ENCODE measurements at places on chromosomes 11 and 22. TPM values are rescaled to one million over a fixed set of nuclear protein-coding genes. Genes with fewer than 3 reads are reported as not detected.

Gene TTLL12
- total RNA-seq: 21.0 TPM

Gene MYBPC3
- not detected for total RNA-seq

Gene EFCAB6
- total RNA-seq: 4.4 TPM

Gene BEST1
- total RNA-seq: 2.6 TPM

Gene RAB6A
- total RNA-seq: 54.5 TPM

Gene PDE3B
- total RNA-seq: 64.6 TPM

Gene TRAF6
- 9.2 TPM for total RNA-seq

Gene MS4A3
- total RNA-seq: not detected

Gene PPFIBP2
- 34.9 TPM for total RNA-seq

Gene CLTCL1
- 0.66 TPM for total RNA-seq

Gene BTG4
- total RNA-seq: not detected

Gene YWHAH
- 77.8 TPM for total RNA-seq

DNA sequence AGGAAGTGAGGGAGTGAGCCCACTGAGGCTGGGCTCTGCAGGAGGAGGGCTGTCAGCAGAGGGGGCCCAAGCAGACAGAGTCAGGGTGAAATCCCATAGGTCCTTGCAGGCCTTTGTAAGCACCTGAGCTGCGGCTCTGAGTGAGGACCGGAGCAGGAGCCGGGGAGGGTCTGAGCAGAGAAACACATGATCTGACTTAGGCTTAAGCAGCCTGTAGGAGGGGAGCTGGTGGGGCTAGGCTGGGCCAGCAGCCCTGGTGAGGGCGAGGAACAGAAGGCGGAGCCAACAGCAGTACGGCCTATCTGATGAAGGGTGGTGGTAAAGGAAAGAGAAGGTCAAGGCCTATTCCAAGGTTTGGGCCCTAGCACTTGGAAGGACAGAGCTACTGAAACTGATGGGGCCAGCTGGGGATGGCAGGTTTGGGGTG is 26.9 kb upstream of the CBX7 start:
- H3K36me3 ChIP-seq: no peaks in the 10 kb centered on the region
- H3K27me3 ChIP-seq: no peaks in the 10 kb centered on the region
- peaks cover 36% of the 10 kb centered on the region for H3K4me1 ChIP-seq
- no peak overlapping the region for H3K4me3 ChIP-seq

- peaks cover 70% of the 10 kb centered on the region for H3K4me1 ChIP-seq
- DNase-seq: peak; percentile 93
- H3K36me3 ChIP-seq: no peaks in the 10 kb centered on the region
- no peak overlapping the region for H3K4me3 ChIP-seq
- peak overlapping the region; percentile 88 for H3K27ac ChIP-seq
Observed at GRCh38 chr22:37501610-37502341, 15.6 kb upstream of the MFNG start.

DNA sequence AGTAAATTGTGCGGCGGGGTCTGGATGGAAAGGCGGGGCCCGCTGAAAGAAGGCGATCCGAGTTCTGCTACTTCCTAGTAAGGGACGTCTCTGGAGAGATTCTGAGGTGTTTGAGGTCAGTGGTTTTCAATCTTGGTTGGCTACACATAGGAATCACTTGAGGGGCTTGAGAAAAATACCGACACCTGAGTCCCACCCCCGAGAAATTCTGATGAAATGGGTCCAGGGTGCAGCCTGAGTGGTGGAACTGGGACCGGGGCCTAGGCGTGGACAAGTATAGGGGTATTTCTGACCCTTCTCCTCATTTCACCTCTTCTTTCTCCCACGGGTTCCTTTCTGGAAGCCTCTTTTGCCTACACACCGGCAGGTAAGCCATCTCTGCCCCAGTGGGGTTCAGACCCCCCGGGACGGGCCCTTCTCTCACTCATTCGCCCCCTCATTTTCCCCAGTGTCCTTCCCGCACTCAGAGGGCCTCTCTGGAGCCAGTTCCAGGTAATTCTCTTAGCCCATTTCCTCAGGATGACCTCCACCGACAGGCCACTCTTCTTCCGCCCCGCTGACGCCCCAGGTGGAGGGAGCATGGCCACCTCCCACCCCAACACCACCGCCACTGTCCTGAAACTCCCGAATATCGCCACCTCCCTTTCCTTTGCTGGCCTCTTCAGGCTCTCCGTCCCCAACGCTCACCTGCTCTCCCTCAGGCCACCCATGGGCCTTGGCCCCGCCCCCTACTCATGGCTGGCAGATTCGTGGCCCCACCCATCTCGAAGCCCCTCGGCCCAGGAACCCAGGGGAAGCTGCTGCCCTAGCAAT is 11.8 kb downstream of the ROBO3 start:
- no peak overlapping the region for H3K4me3 ChIP-seq
- H3K27ac ChIP-seq: peak overlapping the region; percentile 67
- no peaks in the 10 kb centered on the region for H3K36me3 ChIP-seq

GRCh38 chr11:111978028-111978771 is 41.1 kb downstream of the DIXDC1 start:
- no peaks in the 10 kb centered on the region for H3K36me3 ChIP-seq
- no peaks in the 10 kb centered on the region for H3K27me3 ChIP-seq
- peaks cover 23% of the 10 kb centered on the region for H3K4me1 ChIP-seq
- no peak overlapping the region for H3K4me3 ChIP-seq
- DNase-seq: peak; percentile 23

DNA sequence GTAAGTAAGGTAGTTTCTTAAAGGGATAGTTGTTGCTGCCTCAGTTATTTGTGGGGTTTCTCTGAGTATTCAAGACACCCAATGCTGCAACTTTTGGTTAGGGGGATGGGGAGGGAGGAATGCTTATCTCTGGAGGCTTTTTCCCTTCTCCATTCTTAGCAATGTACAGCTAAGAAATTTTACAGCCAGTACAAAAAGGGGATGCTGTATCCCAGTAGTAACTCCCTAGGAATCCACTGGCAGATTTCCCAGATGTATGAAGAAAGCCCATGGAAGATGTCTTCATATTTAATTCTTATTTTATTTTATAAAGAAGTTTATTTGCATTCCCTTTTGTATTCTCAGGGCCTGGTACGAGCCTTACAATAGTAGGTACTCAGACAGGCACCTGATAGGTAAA is 154.8 kb downstream of the ENTHD1 start:
- H3K4me3 ChIP-seq: no peak overlapping the region
- no peaks in the 10 kb centered on the region for H3K27me3 ChIP-seq
- H3K27ac ChIP-seq: no peak overlapping the region
- H3K4me1 ChIP-seq: no peaks in the 10 kb centered on the region
- DNase-seq: no peak

- peak; percentile 73 for DNase-seq
- peaks cover 13% of the 10 kb centered on the region for H3K4me1 ChIP-seq
- no peaks in the 10 kb centered on the region for H3K27me3 ChIP-seq
- H3K36me3 ChIP-seq: no peaks in the 10 kb centered on the region
- peak within 1 kb of the TSS; percentile 69 for H3K27ac ChIP-seq
Observed at GRCh38 chr11:122655527-122656072, at the start of gene UBASH3B. Gene UBASH3B, plus strand, starts transcription at chr11:122655722. Its CDS starts 328 bp downstream, at chr11:122656050.

GRCh38 chr11:2802389-2803185 is 83.0 kb downstream of the CDKN1C start:
- H3K27me3 ChIP-seq: no peaks in the 10 kb centered on the region
- no peak overlapping the region for H3K4me3 ChIP-seq
- no peaks in the 10 kb centered on the region for H3K36me3 ChIP-seq

DNA sequence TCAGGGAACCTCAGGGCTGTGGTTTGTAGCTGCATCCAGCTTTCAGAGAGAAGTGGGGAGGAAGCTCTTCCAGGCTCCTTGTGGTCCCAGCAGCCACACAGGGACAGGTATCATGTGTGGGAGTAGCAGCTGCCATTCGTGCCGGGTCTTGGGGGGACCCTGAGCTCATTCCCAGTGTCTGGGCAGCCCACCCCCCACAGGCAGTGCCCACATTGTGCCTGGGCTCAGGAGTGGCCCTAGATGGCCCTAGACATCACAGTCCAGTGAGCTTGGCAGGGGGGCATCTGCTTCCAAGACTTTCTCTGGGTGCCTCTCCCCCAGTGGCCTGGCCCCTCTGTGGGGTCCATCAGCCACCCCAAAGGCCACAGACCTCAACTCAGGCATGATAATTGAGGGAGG is 619.7 kb downstream of the BRD1 start:
- no peak overlapping the region for H3K4me3 ChIP-seq
- DNase-seq: peak; percentile 6
- H3K27me3 ChIP-seq: no peaks in the 10 kb centered on the region
- no peaks in the 10 kb centered on the region for H3K4me1 ChIP-seq

- H3K4me3 ChIP-seq: no peak overlapping the region
- H3K36me3 ChIP-seq: no peaks in the 10 kb centered on the region
- no peaks in the 10 kb centered on the region for H3K27me3 ChIP-seq
- H3K4me1 ChIP-seq: no peaks in the 10 kb centered on the region
- no peak for DNase-seq
Observed at GRCh38 chr11:91247009-91247735, 977.4 kb upstream of the FAT3 start.

DNA sequence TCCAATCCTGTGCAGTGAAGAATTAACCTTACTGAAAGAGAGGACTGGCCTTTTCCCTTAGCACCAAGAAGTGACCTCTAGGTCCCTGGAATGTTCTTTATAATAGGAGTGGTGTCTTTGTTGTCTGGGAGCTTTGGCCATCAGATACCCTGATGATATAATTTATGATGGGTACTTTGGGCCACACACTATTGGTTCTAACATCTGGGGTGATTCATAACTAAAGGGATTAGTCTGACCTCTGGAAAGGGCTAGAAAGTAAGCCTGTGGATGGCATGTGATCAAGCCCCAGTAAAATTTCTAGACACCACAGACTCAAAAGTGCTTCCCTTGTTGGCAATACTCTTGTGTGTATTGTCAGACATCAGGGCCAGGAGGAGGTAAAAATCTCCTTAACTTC is 891.2 kb downstream of the KCNA4 start:
- H3K4me1 ChIP-seq: no peaks in the 10 kb centered on the region
- no peak for DNase-seq
- H3K27ac ChIP-seq: no peak overlapping the region
- H3K4me3 ChIP-seq: no peak overlapping the region

GRCh38 chr22:49211176-49211575 is 616.5 kb downstream of the BRD1 start:
- DNase-seq: no peak
- H3K4me3 ChIP-seq: no peak overlapping the region
- H3K27ac ChIP-seq: no peak overlapping the region
- no peaks in the 10 kb centered on the region for H3K4me1 ChIP-seq
- no peaks in the 10 kb centered on the region for H3K27me3 ChIP-seq

GRCh38 chr22:30252411-30253204 is 6.0 kb upstream of the LIF start:
- no peaks in the 10 kb centered on the region for H3K27me3 ChIP-seq
- H3K4me1 ChIP-seq: peaks cover 22% of the 10 kb centered on the region
- H3K27ac ChIP-seq: peak overlapping the region; percentile 69
- DNase-seq: no peak
- H3K36me3 ChIP-seq: no peaks in the 10 kb centered on the region

- H3K4me1 ChIP-seq: no peaks in the 10 kb centered on the region
- H3K27ac ChIP-seq: no peak overlapping the region
- DNase-seq: no peak
- H3K36me3 ChIP-seq: no peaks in the 10 kb centered on the region
- H3K4me3 ChIP-seq: no peak overlapping the region
Observed at GRCh38 chr11:129658526-129658867, 157.2 kb upstream of the TMEM45B start.

DNA sequence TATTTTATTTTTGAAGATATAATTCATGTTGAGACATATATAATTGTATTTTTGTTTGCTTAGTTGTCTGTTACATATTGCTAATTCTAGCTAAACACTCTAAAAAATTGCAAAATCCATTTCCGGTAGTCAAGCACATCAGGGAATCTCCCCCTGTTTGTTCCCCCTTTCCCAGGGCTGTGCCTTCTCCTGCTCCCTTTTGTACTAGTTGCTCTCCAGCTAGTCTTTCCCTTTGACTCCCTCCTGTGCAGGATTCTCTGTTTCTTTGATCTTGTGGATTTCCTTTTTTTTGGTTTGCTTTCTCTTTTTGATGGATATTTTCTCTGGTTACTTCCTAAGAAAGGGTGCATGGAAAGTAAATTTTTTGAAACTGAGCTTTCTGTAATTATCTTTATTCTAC is 188.1 kb upstream of the PLET1 start:
- no peaks in the 10 kb centered on the region for H3K27me3 ChIP-seq
- H3K36me3 ChIP-seq: no peaks in the 10 kb centered on the region
- DNase-seq: no peak
- H3K4me1 ChIP-seq: no peaks in the 10 kb centered on the region
- H3K4me3 ChIP-seq: no peak overlapping the region

DNA sequence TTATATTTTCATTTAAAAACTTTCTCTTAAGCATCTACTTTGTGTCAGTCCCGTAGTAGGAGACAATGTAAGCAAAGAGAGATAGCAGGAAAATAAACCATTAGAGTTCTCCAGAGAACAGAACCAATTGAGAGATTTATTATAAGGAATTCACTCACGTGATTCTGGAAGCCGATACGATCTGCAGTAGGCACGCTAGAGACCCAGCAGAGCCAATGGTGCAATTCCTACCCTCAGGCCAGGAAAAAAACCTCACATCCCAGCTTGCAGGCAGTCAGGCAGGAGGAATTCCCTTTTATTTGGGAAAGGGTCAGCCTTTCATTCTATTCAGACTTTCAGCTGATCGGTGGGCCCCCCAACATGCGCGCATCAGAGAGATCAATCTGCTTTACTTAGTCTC is 7.3 kb upstream of the PLEKHA7 start:
- no peak overlapping the region for H3K27ac ChIP-seq
- no peak for DNase-seq
- H3K4me3 ChIP-seq: no peak overlapping the region
- H3K36me3 ChIP-seq: no peaks in the 10 kb centered on the region
- no peaks in the 10 kb centered on the region for H3K4me1 ChIP-seq

DNA sequence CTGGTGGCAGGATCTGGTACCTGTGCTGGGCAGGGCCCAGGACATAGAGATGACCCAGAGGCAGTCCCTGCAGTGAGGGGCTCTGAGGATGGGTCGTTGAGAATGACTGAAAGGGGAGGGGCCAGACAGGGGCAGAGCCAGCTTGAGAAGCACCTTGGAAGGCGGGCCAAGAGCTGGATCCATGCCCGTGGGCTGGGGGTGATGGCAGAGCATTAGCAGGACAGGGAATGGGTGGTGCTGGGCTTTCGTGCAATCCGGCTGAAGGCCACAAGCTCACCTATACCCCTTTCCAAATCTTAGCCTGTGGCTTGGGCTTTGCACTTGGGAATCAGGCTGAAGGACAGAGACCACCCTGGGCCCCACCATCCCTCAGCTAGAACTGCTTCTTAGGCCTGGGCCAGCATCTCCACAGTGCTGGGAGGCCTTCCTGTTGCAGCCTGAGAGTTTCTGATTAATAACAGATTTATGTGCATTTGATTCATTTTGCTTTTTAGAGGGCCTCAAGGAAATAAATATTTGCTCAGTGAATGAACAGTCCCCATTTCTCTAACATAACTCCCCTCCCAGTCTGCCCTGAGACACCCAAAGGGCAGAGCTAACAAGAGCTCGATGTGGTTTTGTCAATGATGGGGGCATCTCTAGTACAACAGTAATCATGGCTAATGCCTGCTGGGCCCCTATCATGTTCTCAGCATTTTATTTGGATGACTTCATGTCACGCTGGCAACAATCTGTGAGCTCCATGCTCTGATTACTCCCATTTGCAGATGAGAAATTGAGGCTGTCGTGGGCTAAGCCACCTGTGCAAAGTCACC is 39.3 kb downstream of the RIBC2 start:
- no peak overlapping the region for H3K27ac ChIP-seq
- H3K4me1 ChIP-seq: no peaks in the 10 kb centered on the region
- H3K36me3 ChIP-seq: no peaks in the 10 kb centered on the region
- H3K27me3 ChIP-seq: no peaks in the 10 kb centered on the region
- no peak for DNase-seq
